ENCODE measurements at places on chromosomes 16 and 17.

DNA sequence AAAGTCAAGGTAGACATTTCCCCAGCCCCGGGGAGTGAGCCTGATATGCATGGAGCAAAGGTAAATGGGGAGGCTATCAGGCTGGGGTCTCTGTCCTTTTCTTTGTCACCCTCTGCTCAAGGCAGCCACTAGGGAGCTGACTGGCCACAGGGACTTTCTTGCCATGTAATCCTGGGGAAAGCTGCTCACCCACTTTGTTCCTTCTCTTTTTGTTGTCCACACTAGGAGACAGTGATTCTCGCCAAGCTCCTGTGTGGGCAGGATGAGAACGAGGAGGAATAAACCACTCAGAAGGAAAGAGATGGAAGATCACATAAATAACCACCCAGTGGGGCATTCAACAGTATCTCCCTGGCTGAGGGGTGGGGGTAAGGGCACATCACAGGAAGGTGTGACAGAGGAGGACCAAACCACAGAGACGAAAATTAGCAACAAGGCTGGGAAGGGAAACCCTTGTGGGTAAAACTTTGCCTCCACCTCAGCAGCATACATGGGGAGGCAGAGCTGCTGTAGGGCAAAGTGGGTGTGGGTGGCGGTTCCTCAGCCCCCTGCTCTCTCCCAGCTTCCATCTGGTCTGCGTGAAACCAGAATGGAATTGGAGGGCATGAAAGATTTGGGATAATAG, 26.2 kb upstream of the CCL1 start:
- DNase-seq = no peak

- DNase-seq = no peak
Measured at GRCh38 chr17:38848557-38848891, 5.0 kb downstream of the RPL23 start.

DNA sequence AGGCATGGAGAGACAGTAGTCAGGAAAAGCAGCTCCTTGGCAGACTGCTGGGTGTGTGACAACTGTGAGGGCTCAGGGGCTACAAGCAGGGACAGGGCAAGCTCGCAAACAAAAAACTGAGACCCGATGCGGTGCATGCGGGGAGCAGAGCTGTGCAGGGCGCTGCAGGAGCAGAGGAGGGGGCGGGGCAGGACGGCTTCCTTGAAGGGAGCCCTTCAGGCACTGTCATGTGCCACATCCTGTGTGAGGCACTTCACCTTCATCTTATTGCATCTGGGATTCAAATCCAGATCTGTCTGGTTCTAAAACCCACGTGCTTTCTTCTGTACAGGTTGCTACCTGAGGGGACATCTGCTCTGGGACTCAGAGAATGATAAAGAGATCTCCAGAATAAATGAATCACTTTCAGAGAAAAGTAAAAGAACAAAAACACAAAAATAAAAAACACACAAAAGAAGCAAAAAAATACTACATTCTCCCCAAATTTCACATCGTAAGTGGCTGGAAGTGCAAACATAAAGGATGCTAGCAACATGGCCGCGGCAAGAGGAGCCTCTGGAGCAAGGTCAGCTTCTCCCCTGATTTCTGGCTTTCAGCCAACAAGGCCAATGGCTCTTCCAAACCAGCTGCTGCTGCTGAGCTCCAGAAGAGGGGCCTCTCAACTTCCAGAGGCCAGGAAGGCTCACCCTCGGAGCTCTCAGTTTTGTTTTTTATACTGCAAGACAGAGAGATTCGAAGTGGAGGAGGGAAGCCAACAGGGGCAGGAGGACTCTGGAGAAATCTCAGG, 14.2 kb downstream of the LYRM9 start:
- DNase-seq = peak; percentile 19

- DNase-seq = peak; percentile 81
Measured at GRCh38 chr17:60142872-60143499, 6.8 kb upstream of the CA4 start.

DNA sequence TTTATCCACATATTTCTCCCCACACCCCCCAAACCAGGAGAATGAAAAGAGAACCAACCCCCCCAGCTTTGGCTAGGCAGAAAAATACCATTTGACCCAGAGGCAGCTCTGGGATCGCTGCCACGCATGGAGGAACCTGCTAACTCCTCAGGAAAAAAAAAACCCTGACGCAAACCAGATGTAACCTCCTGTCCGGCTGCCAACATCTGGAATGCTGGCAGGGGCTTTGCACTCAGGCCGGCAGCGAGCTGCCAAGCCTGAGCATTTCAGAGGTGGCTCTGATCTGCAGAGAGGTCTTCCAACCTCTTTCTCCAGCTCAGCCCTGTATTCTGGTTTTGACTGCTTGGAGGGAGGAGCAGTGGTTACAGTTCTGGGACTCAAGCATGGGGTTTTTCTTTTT, 8.2 kb downstream of the IGFBP4 start:
- no peak for DNase-seq

DNA sequence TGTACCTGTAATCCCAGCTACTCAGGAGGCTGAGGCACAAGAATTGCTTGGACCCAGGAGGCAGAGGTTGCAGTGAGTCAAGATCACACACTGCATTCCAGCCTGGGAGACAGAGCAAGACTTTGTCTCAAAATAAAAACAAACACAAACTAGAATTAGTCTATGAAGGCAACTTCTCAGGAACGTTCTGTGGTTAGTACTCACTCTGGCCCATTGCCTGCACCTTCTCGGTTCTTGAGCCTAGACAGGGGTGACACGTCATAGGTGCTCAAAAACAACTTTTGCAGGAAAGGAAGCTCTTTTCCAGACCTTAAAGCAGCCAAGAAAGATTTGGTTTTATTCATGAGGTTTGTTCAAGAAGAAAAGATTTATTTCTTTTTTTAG, 22.3 kb upstream of the CNOT1 start:
- no peak for DNase-seq

DNA sequence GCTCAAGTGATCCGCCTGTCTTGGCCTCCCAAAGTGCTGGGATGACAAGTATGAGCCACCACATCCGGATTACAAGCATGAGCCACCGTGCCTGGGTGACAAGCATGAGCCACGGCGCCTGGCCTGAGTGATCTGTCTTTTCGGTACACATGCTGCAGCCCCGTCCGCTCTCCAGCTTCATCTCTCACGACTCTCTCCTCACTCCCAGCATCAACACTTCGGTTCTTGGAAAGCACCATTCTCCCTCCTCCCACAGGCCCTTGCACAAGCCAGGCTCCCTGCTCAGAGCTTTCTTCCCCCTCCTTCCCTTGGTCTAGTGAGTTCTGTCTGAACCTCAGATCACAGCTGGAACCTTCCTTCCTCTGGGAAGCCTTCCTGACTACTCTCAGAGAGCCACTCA, 6.5 kb upstream of the NCBP3 start:
- DNase-seq = no peak

DNA sequence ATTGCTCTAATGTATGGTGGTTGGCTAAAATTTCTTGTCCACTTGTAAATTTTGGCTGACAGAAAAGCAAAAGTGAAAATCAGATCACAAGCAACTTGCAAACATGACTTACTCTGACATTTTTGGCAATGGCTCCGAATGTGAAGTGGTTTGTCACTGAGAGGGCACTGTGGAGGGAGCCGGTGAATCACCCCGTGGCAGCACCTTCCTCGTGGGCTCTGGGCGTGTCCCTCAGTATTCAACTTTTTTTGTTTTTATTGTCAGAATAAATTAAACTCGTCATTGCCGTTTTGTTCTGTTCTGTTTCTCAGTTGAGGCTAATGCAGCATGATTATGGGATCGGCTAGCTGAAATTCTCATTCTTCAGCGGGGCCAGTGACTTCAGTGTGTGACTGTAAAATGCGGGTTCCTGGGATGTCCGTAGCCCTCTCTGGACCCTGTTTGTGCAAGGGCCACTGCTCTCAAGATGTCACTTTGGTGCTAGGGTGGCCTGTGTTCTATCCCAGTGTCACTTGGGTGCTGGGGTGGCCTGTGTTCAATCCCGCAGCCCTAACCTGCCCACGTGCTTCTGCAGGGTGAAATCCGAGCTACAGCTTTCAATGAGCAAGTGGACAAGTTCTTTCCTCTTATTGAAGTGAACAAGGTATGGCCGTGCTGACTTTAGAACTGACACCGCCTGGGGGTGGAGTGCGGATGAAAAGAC, 48.8 kb downstream of the RPA1 start:
- DNase-seq = peak; percentile 36

DNA sequence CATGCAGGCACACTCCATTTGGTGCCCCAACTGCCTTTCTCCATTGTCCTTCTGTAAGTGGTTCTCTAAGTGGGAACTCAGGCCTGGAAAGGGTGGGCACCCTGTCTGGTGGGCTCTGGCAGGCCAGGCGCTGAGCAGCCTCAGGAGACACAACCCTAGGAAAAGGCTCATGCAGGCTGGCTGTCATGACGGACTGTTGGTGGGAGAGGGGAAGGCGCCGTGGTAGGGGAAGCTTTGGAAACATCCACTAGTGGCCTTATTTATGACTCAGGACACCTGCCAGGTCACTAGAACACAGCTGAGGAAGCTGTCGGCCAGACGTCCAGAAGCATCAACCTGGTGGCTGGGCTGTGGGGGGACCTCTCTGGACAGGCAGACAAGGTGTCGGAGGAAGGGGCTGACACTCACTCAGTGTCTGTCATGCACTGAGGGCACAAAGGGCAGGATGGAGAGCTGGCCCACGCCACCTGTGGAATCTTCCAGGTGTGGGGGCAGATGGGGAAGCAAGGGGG, 216.0 kb downstream of the SEC14L1 start:
- no peak for DNase-seq

DNA sequence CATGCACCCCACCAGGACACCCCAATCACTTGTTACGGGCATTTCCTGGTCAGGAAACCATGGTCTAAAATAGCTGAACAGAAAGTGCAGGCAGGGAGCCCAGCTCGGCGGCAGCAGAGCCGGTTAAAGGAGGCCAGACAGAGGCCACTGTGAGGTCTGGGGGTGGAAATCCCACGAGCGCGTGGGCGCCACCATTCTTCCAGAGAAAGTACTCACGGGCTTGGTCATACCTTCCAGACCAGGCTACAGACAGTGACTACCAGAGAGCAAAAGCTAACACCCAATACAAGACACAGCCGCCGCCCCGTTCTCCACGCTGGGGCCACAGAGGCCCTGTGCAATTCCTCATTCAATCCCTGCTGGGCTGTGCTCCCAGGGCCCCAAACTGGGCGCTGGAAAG, 11.9 kb downstream of the CEP131 start:
- DNase-seq = no peak

DNA sequence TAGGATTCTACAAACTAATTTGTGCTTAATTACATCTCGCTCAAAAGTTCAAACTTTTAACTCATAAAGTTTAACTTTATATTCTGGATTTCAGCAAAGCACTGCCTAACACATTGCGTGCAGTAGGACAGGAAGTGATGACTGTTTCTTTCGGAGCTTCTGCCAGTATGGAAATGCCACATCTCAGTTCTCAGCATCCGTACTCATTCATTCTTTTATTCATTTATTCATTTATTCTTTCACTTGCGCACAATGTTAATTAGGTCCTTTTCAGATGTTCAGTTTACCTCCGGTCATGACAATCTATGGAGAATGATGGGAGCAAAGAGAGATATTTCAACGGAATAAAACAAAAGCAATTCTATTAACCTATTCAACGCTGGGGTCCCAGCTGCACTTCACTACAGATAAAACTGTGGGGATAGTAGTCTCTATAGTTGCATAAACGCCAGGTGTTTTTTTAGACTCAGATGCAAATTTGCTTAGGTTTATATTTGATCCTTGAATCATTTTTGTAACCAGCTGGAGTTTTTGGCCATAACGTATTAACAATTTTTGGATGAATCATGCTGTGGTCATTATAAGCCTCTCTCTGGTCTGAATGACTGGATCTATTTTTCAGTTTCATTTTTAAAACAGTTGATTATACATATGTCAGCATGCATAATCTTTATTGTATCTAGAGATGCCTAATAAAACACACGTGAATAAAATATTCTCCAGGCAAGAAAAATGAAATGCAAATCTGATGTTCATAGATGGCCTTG, 143.9 kb downstream of the KCNJ2 start:
- DNase-seq = no peak

- peak; percentile 21 for DNase-seq
Measured at GRCh38 chr17:67689534-67690177, 28.1 kb upstream of the NOL11 start.

DNA sequence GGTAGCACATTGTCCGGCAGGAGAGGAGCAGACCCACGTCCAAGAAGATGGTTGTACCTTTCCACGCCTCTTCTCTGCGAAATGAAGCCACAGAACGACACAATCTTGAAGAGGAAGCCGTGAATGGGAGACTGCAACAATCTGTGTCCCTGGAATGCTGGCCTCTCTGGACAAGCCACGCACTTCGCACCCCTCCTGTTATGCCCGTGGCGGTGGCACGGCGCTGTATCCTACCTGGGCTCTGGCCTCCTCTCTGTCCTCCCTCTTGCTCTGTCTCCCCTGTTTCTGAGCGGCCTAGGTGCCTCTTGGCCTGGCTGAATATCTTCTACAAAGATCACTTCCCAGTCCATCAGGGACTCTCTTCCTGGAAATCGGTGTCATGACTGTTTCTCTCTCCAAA, 717.8 kb downstream of the KCNJ18 start:
- no peak for DNase-seq

DNA sequence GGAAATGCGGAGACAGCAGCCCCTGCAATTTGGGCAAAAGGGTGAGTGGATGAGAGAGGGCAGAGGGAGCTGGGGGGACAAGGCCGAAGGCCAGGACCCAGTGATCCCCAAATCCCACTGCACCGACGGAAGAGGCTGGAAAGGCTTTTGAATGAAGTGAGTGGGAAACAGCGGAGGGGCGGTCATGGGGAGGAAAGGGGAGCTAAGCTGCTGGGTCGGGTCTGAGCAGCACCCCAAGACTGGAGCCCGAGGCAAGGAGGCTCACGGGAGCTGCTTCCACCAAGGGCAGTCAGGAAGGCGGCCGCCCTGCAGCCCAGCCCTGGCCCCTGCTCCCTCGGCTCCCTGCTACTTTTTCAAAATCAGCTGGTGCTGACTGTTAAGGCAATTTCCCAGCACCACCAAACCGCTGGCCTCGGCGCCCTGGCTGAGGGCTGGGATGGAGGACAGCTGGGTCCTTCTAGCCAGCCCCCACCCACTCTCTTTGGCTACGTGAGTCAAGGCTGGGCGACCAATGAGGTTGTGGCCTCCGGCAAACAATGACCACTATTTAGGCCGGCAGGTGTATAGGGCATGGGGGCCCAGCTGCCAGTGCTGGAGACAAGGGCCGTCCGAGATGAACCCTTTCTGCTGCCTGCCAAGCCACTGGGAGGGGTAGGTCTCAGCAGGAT, 507 bp downstream of the SERPINF1 start:
- no peak for DNase-seq

DNA sequence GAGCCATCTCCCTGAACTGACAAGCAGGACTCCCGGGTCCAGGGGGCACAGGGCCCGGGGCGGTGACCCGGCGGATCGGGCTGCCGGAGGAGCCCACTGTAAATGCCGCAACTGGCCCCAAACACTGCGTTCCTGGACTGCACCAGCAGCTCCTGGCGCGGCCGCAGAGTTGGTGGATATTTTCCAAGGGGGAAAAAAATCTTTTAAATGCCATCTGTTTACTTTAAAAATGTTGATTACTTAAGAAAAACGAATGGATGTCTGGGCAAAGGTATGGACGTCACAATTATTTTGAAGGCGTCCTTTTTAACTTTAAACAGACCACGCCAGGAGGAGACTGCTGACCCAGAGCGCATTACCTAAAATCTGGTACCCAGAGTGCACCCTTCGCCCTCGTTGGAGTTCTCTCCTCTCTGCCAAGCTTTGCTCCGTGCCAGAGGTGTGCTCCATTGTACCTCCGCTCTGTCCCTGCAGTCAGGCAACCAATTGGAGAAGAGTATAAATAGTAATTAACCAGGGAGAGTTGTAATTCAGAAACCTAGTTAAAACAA, 3.4 kb downstream of the HS3ST3B1 start:
- no peak for DNase-seq

- no peak for DNase-seq
Measured at GRCh38 chr17:51016099-51016498, 104.6 kb downstream of the SPAG9 start.
